ENCODE measurements at places on chromosomes 13 and 19.

- DNase-seq, result no peak
Measured at GRCh38 chr19:31146015-31146414, 203.2 kb downstream of the TSHZ3 start.

- DNase-seq, result no peak
Measured at GRCh38 chr13:36067746-36068381, 63.3 kb downstream of the DCLK1 start.

DNA sequence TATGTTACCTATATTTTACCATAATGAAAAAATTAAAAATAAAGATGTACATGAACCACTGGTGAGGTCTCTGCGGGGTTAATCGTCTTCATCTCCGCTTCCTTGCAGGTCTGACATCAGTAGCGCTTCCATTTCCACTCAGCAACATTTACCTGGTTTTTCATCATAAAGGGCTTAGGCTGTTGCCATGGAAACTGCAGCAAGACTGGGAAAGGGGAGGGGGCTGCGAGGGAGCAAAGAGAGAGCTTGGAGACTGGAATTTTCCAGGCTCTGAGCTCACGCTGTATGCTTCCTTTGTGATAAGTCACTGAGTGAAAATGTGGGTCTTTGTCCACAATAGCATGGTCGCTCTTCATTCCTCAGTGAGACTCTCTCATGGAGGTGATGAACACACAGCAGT, 136.6 kb upstream of the USP29 start:
- no peak for DNase-seq

DNA sequence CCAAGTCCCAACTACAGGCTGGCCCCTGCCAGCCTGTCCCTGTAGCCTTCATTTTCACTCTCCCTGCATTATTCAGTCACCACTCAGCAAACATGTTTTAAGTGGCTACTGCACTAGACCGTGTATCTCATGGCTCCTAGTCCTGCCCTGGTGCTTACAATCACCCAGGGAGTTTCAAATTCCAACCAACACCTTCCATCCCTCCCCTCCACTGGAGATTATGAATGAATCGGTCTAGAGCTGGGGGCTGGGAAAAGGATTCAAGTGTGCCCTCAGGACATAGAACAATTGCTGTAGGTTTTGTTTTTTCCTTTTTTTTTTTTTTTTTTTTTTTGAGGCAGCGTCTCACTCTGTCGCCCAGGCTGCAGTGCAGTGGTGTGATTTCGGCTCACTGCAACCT, 15.0 kb upstream of the TNFAIP8L1 start:
- no peak for DNase-seq

DNA sequence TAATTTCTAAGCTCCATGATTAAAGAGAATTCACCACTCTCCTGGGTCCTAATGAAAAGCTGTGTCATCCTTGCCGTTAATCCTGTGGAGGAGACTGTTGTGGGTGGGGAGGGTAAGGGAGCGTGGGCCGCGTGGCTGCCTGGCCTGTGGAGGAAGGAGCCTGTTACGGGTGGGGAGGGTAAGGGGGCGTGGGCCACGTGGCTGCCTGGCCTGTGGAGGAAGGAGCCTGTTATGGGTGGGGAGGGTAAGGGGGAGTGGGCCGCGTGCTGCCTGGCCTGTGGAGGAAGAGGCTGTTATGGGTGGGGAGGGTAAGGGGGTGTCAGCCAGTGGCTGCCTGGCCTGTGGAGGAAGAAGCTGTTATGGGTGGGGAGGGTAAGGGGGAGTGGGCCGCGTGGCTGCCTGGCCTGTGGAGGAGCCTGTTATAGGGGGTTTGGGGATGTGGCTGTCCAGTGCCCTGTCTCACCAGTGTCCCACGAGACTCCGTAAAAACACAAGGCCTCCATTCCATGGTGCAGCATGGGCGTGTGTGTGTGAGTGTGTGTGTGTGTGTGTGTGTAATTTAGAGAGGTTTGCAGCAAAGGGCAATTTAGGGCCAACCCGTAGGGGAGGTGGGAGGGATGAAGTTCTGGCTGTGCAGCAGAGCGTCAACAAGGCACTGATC, 15.6 kb upstream of the DCUN1D2 start:
- peak; percentile 18 for DNase-seq

All from suppressor macrophage (primary cell).